ENCODE measurements at places on chromosomes 1 and 21.

DNA sequence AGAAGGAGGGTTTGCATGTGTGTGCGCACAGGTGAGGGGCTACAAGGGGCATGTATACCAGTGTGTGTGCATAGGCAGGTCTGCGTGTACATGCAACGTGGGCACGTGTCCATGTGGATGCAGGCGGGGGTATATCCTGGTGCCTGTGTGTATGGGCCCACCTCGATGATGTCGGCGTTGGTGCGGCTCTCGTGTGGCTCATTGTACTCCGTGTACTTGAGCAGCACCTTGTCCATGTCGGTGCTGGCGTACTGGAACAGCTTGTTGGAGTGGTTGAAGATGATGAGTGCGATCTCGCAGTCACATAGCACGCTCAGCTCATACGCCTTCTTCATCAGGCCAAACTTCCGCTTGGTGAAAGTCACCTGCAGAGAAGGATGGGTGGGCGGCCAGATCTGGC, 18.3 kb downstream of the MEF2D start:
- DNase-seq = no peak

DNA sequence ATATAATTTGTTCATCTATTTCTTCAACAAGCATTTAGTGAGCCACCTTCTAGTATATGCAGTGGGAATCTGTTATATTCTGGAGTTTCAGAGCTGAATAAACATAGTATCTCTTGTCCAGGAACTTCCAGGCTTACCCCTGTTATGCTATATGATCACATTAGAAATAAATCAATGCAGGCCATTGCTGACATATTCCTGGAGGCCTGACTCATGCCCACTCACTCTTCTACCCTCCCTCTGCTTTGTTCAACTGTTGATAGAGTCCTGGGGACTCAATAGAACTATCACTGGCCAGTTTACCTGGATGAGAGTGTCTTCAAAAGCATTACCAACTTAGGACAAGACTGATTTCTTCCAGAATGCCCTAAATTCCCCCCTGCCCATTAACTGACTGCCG, 29.3 kb upstream of the SRSF10 start:
- no peak for DNase-seq

GRCh38 chr1:218779341-218780100, 394.2 kb upstream of the LYPLAL1 start:
- DNase-seq = no peak

DNA sequence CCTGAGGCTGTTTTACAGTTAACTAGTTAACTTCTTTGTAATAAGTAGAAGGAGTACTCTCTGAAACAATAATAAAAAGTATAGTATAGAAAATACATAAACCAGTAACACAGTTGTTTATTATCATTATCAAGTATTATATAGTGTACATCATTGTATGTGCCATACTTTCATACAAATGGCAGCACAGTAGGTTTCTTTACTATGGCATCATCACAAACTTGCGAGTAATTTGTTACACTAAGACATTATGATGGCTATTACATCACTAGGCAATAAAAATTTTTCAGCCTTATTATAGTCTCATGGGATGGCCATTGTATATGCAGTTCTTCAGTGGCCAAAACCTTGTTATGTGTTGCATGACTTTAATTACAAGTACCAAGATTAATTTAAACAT, 1376.5 kb upstream of the ADGRL2 start:
- DNase-seq = no peak

- DNase-seq = no peak
Observed at GRCh38 chr1:44757420-44757819, 17.8 kb downstream of the KIF2C start.

GRCh38 chr1:24742090-24742938, 2.9 kb upstream of the CLIC4 start:
- no peak for DNase-seq

DNA sequence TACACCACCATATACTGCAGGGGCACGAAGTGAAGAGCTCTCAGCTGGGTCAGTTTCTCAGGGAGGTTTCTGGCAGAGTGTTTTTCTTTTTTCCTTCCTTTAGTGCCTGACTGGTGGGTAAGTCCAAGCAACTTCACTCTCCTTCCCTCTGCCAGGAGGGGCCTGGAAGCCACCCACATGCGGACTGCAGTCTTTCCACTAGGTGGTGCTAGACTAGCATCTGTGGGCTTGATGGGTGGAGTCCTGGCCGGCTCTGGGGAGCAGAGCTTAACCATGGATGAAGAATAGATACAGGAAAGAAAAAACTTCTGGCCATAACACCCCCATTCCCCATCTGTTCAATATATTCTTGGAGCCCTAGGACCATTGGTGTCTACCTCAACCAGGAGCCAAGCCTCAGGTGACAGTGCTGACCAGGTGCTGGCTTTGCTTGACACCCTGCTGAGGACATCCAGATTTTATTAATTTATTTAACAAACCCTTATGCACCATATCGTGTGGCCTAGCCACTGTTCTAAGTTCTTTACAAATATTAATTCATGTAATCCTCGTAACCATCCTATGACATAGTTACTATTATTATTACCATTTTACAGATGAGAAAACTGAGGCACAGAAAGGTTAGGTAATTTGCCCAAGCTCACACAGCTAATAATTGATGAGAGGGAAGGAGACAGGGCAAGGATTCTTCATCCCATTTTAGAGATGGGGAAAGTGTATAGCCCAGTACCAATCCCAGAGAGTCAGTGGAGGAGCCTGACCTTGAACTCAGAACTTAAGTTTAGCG, 126.7 kb upstream of the CSF3R start:
- DNase-seq = peak; percentile 92

- no peak for DNase-seq
Observed at GRCh38 chr21:45882645-45883044, 98.9 kb upstream of the COL6A1 start.

DNA sequence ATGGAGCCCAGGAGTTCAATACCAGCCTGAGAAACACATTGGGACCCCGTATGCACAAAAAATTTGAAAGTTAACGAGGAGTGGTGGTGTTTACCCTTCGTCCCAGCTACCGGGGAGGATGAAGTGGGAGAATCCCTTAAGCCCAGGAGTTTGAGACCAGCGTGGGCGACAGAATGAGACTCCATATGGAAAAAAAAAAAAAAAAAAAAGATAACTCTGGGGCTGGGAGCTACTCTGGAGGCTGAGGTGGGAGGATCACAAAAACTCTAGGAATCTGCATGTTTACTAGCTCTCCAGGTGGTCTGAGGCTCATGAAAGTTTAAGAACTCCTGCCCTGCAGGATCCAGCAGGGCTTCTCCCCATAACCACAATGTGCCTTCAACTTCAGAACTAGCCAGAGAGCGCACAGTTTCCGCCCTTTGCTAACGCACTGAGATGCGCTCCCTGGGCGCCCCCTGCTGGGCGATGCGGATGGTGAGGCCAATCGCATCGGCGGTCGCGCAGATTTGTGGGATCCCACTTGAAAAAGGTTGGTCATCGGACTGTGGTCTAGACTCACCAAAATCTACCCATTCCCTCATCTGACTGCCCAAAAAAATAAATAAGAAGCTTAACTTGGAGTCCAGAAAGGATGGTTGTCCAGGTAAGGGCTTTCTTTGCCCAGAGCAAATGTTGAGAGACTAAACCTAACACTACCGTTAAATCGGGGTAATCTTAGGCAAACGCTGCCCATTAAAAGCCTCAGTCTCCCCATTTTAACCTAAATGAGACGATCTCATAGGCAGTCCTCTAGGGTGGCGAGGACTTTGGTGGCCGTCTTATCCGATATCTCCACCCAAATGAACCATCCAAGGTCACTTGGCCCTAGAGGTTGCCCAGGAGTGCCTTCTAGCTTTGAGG, 8.8 kb downstream of the ZNF683 start:
- DNase-seq = peak; percentile 93

- no peak for DNase-seq
Observed at GRCh38 chr1:84771895-84772294, 81.6 kb upstream of the SSX2IP start.

- no peak for DNase-seq
Observed at GRCh38 chr1:94322696-94323095, 85.3 kb upstream of the ARHGAP29 start.

DNA sequence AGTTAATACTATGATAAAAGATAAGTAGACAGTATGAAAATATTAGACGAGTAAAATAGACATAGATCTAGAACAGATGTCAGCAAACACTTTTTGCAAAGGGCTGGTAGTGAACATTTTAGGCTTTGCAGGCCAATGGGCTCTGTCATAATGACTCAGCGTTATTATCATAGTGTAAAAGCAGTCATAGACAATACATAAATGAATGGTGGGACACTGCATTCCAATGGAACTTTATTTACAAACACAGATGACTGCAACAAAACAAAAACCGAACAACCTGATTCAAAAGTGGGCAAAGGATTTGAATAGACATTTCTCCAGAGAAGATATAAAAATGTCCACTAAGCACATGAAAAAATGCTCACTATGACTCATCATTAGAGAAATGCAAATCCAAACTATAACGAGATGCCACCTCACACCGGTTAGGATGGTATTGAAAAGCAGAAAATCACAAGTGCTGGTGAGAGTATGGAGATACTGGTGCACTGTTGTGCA, 7.3 kb downstream of the GSTM5 start:
- peak; percentile 0 for DNase-seq

DNA sequence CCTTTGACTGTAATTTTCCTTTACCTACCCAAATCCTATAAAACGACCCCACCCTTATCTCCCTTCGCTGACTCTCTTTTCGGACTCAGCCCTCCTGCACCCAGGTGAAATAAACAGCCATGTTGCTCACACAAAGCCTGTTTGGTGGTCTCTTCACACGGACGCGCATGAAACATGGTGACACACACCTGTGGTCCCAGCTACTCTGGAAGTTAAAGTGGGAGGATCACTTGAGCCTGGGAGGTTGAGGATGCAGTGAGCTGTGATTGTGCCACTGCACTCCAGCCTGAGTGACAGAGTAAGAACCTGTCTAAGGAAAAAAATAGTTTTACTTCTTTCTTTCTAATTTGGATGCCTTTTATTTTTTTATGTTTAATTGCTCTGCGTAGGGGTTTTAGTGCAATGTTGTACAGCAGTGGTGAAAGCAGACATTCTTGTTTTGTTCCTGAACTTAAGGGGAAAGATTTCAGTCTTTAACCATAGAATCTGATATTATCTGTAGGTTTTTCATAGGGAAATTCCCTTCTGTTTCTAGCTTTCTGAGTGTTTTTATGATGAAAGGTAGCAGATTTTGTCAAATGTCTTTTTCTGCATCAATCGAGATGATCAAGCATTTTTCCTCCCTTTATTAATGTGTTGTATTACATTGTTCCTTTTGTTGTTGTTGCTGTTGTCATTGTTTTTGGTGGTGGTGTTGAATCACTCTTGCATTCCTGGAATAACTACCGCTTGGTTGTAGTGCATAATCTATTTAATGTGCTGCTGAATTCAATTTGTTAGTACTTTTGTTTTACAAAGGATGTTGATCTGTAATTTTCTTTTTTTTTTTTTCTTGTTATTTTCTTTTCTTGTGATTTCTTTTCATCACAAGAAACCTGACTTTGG, 497.4 kb downstream of the DISC1 start:
- peak; percentile 27 for DNase-seq

- DNase-seq = no peak
Observed at GRCh38 chr1:41500781-41501518, 16.5 kb upstream of the EDN2 start.

GRCh38 chr1:3560251-3560871, 50.9 kb downstream of the MEGF6 start:
- no peak for DNase-seq

DNA sequence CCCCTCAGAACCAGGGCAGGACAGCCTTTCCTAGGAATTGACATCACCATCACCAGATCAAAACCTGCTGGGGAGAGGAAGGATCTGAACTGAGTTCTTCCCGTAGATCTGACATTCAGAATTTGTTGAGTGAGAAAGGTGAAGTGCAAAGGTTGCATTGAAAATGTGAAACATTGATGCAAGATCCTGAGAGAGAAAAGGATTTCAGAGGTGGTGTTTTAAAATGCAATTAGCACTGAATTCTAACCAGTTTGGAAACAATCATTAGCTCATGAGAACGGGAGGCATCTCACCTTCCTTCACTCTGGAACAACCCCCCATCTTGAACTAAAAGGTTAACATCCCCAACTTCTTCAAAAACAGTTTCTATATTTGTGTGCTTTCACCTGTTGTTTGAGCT, 20.4 kb downstream of the LMO4 start:
- no peak for DNase-seq

DNA sequence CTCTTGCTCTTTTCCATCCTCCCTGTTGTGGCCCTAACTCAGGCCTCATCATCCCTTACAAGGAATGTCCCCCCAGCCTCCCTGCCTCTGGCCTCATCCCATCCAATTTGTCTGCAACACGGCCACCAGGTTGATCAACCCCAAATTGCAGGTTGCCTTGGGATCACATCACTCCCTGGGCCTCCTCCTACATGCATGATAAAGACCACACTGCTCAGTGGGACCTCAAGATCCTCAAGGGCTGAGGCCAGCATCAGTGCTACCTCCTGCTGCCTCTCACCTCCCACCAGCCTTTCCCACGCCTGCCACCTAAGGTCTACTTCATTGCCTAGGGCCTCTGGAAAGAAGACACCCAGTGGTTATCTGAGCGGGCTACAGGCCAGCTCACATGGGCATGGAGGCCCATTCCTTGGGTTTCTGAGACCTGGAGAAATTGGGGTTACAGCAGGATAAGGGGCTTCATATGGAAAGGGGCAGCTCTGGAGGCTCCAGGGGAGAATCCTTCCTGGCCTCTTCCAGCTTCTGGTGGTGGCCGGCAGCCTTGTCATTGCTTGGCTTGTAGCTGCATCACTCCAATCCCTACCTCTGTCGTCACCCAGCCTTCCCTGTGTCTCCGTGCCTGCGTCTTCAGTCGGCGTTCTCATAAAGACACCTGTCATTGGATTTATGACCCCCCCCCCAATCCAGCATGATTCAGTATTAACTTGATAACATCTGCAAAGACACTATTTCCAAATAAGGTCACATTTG, 60.5 kb downstream of the KLHDC7A start:
- DNase-seq = no peak

- DNase-seq = peak; percentile 27
Observed at GRCh38 chr21:24895885-24896734, 711.2 kb downstream of the MRPL39 start.

- no peak for DNase-seq
Observed at GRCh38 chr1:3668585-3669300, 16.4 kb downstream of the TP73 start.

- no peak for DNase-seq
Observed at GRCh38 chr1:47325528-47325927, 8.1 kb upstream of the CMPK1 start.

- no peak for DNase-seq
Observed at GRCh38 chr1:207067665-207068064, 14.6 kb downstream of the PFKFB2 start.

DNA sequence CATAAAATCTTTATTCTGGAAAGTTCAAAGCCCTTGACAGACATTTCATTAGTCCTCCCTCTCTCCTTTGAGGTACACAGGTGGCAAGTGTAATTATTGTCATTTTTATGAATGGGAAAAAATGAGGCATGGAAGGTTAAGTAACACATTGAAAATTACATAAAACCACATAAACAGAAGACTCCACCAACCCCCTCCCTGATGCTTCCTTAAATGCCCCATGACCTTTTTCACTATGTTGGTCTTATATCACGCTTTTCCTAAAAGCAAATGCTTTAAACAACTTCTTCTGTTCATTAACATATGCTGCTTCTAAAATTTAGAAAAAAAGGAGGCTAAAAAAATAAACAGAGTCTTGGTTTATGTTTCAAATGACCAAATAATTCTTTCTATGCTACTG, 648.4 kb downstream of the PTPRC start:
- no peak for DNase-seq

All from neural progenitor cell (in vitro differentiated cells).